ENCODE measurements at places on chromosomes 11 and 22.

DNA sequence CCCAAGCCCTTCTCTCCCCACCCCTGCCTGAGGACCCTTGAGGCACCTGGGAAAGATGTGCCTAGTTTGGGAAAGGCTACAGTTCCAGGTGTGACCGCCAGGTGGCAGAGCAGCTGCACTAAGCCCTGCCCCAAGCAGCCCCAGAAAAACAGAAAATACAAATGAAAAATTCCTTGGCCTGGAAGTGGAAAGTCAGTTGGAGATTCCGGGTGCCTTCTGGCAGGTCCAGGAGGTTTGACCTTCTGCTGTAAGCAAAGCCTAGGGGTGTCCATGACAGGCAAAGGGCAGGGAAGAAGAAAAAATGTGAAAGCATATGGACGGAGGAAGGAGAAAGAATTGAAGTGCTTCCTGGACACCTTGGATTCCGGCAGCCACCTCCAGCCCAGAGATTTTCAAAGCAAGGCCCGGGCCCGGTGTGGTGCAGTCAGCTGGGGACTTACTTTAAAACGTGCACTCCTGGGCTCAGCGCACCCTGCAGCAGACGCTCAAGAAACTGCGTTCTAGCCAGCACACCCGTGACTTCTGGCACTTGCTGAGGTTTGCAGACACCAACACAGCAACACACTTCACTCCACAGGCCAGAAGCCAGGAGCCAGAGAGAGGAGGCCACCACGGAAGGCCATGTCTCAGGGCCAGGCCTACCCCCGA is 37.3 kb upstream of the SLC22A12 start:
- DNase-seq: peak; percentile 6

DNA sequence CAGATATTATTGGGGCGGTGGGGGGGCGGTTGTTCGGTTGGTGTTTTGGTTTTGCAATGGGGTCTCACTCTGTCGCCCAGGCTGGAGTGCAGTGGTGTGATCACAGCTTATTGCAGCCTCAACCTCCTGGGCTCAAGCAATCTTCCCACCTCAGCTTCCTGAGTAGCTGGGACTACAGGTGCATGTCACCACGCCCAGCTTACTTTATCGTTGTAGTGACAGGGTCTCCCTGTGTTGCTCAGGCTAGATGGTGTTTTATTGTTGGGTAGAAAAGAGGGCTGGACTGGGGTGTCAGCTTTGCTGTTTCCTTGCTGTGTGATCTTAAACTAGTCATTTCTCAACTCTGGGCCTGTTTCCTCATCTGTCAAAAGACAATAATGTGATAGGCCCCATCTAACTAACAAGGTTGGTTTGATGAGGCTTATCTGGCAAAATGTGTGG is 17.5 kb upstream of the MYH9 start:
- no peak for DNase-seq

GRCh38 chr11:16412525-16413172 is 56.3 kb upstream of the SOX6 start:
- DNase-seq: no peak

GRCh38 chr22:25623310-25623734 is 58.8 kb downstream of the GRK3 start:
- DNase-seq: no peak

DNA sequence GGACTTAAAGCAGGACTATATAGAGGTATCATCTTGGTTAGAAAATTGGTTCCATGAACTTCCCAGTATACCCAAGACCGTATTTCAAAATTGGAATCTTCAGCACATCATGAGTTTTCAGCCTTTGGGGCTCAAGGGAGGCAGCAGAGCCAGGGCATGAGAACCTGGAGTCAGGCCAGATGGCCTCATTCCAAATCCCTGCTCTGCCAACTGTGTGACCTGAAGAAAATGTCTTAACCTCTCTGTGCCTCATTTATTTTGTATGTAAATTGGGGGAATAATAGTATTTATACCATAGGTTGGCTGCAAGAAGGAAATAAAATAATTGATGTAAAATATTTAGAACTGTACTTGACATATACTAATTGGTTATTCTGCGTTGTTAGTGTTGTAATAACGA is 987.6 kb downstream of the TBC1D22A start:
- no peak for DNase-seq

- DNase-seq: no peak
These were observed 30.7 kb downstream of the PIWIL4 start for GRCh38 chr11:94597896-94598295.

DNA sequence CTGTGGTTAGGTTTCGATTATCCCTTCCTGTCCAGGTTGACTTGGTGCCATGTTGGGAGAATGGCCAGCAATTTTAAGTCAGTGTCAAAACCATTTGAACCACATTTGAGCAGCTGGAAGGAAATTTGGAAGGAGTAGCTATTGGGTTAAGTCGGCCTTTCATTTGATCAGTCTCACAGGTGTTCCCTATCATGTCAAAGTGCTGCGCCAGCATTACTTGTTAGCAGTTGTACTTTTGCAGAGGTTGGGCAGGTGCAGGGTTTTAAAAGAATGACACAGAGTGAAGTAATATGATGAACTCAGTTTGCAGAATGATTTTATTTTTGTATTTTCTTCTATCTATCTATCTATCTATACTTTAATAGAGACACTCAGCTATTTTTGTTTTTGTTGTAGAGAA is 6.4 kb upstream of the TYMP start:
- no peak for DNase-seq
